ENCODE measurements at places on chromosomes 7 and 10.

DNA sequence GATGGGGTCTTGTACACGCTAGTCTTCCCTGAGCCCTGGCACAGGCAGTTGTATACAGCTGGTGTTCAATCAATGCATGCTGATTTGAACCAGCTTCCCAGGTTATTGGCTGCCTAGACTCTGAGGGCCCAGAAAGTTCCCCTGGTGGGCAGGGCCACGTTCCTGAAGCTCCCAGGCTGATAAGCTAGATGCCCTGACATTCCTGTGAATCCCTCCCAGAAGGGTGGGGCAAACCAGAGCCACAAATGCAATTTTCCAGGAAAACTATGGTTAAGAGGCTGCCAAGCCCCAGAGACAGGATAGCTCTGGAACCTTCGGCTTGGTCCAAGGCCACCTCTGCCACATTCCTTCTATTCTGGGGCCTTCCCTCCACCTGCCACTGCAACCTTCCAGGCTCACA lies 78.2 kb downstream of the FAM53B start:
- DNase-seq, result no peak

GRCh38 chr10:132926777-132927650 lies 15.4 kb downstream of the CFAP46 start:
- DNase-seq, result no peak

DNA sequence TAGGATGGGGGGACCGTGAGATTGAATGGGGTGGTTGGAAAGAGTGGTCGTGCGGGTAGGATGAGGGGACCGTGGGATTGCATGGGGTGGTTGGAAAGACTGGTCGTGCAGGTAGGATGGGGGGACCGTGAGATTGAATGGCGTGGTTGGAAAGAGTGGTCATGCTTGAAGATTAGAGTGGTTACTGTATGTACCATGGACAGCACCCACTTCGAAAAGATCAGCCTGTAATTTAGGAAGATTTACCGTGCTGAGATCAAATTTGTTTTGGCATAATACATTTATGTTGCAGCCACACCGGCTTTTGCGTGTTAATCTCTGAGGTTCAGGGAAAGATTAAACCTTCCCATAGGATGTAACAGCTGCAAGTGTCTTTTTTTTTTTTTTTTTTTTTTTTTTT lies 495.2 kb upstream of the ADARB2 start:
- DNase-seq, result no peak

- DNase-seq, result no peak
Observed at GRCh38 chr10:15393139-15393825, 22.2 kb upstream of the FAM171A1 start.

DNA sequence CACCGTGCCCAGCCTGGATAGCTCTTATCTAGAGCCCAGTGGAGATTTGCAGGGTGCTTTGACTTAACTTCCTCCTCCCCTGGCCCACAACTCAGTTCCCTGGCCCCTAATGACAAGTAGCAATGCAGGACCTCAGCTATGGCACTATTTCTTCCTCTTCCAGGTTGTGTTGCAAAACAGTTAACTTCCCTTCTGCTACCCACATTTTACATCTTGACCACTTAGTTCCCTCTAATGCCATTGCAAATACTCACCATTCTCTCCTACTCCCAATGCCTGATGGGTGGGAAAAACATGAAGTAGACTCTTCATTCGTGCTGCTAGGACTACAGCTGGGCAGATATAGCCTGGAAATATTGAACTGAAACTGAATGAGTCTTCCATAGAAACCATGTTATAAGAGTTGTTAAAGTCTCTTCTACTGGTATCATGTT lies 39.1 kb upstream of the FGL2 start:
- no peak for DNase-seq

GRCh38 chr7:1661461-1661860 lies 8.6 kb upstream of the ELFN1 start:
- no peak for DNase-seq
